Ovary (tissue), 10 donors: ENCODE measurements at places on chromosomes 16 and 17.

DNA sequence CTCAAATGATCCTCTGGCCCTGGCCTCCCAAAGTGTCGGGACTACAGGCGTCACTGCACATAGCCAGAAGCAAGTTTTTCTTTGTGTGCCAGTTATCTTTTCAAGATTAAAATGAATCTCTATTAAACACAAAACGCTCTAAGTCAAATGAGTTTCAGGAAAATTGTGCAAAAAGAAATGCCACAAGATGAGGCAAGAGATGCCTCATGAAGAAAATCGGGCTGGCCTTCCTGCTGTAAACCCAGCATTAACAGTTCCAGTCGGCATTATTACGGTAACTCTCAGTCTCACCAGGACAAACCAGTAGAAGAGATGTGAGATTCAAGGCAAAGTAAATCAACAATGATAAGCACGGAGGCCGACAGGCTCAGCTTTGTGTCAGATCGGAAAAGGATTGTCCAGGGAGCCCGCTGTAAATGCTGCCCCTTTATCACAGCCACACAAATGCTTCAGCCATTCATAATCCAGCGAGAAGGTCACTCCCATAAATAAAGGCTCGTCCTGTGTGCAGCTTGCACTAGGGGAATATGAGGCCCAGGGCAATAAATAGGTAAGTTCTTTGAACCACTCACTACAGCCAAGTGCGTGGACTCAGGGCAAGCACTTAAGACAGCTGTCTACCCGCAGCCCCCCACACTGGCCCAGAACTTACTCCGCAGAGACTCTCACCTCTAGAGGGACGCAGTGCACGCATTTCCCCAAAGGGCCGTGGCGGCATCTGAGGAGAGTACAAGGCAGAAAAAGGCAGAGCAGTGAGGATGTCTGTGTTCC is 27.2 kb downstream of the NPLOC4 start:
- no peak for DNase-seq

- no peak for DNase-seq
Observed at GRCh38 chr16:59849716-59850115, 1115.6 kb upstream of the GOT2 start.

DNA sequence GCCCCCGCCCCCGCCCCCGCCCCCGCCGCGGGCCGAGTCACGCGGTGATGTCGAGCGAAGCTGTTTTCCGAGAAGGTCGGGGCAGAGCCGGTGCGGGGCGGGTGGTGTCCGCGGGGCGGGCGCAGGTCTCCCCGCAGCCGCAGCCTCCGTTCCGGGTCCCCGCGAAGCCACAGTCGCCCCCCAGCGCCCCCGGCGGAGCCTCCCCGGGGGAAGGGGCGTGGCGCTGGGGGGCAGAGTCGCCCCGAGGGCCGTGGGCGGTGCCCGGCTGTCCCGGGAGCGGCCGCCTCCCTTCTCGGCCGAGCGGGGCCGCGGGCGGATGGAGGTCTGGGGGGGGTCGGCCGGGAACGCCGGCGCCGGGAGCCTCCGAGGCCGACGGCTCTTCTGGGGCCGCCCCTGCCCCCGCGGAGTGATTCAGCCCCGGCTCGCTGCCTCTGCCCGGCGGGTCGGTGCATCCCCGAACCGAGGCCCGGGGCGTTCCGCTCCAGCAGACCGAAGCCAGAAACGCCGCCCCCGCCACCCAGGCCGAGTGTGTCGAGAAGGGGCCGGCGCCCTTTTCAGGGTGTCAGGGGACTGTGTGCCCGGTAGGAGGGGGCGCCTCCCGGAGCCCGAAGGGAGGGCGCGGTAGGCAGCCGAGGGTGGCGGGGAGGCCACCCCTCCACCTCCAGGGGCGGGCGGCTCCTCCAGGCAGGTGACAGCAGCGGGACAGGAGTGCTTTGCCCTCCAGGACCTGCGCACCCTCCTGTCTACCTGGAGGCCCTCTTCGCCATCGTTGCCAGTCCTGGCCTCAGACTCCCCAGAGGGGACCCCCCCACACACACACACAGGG is 1.7 kb downstream of the METRNL start:
- DNase-seq = peak; percentile 54

DNA sequence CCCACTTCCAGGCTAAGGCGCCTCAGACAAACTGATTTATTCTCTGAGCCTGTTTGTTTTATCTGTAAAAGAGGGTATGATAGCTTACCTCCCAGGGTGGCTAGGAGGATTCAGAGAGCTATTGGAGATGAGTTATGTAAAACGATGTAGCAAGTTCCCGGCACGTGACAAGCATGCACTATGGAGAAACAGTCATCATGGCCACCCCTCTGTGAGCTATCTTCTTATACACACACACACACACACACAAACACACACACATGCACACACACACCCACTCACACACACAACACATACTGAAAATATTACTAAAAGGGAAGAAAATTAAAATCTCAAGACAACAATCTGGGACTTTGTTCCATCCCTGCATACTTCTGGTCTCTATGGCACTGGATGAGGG is 66.3 kb downstream of the CCT6B start:
- no peak for DNase-seq

DNA sequence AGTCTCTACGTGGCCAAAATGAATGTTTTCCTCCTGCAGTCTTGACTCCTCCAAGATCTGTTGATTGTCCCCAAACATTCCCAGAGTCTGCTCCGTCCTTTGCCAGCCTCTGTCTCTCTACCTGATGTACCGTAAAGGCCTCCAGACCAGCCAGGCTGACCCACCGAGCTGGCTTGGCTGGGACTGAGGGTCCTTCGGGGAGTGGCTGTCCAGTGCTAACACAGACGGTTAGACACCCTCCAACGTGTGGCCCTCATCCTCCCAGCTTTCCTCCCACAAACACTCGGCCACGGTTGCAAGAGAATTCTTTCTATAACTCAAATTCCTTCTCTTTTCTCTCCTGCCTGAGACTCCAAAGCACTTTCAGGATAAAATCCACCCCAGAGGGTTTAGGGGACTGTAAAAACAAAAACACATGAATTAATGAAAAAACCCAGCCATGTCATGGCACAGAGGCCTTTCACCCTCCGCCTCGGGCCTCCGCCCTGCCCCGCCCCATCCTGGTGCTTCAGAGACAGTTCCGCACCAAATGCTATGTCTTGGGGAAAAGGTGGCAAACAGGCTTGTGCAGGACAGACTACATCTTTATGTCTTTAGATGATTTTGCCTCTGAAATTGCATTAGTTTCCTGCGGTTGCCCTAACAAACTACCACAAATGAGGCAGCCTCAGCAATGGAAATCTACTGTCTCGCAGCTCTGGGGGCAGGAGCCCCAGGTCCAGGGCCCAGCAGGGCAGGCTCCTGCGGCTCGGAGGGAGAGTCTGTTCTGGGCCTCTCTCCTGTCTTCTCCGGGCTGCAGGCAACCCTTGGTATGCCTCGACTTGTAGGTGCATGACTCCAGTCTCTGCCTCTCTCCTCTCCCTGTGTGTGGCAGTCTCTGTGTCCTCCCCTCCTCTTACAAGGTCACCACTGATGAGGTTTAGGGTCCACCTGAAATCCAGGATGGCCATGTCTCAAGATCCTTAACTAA is 72.5 kb upstream of the CBX4 start:
- no peak for DNase-seq

DNA sequence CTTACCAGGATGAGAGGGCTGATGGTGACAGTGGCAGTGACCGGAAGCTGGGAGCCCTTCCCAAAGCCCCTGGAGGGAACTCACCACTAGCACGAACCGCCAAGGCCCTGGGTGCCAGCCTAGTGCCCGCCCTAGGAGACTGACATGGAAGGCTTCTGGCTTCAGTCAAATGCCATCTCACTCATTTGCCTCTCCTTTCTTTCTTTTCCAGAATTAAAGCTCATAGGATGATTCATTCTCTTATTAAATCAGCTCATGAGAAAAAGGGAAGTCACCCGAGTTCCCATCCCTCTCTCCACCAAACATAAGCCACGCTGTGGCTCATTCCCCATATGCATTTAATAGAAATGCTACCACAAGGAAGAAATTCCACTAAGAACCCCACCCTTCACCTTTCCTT is 12.1 kb downstream of the CUEDC1 start:
- DNase-seq = no peak

DNA sequence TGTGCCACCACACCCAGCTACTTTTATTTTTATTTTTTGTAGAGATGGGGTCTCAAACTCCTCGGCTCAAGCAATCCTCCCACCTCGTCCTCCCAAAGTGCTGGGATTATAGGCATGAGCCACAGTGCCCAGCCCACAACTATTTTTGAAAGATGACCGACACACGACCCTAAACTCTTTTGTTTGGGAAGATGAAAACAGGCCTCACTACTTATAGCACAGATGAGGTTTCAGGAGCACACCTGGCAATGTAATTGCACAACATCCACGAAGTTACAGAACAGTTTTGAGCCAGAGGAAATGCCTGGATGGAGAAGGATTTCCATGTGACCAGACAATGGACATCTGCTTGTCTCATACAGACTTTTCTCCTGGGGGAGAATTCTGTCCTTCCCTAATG is 43.4 kb upstream of the PRSS54 start:
- DNase-seq = no peak

DNA sequence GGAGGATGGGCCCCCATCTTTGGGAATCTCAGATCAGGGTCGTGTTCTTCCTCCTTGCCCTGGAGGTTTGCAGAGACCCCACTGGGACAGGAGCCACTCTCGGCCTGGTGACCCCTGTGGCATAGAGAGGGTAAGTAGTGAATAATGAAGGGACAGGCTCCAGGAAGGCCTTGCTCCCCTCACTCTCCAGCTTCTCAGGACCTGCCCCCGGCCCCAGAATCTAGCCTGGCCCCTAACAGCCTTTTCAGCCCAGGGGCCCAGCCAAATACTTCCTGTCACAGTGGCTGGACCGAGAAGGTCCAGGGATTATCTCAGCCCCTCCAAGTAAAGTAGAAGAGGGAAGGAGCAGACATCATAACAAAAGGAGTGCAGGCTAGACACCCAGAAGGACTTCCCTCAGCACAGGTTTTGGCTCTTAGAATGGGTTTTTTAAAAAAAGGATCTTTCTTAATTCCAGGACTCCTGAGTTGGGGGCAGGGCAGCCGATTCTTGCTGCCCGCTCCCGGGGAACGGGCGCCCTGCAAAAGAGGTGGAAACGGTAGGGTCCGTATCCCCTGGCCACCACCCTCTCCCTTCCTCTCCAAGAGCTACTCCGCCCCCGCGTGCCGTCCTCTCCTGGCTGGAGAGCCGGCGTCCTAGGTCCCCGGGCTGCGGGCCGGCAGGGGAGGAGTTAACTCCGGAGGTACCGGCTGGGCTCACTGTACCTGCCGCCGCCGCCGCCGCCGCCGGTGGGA is 559 bp upstream of the NXPH3 start:
- DNase-seq = no peak

DNA sequence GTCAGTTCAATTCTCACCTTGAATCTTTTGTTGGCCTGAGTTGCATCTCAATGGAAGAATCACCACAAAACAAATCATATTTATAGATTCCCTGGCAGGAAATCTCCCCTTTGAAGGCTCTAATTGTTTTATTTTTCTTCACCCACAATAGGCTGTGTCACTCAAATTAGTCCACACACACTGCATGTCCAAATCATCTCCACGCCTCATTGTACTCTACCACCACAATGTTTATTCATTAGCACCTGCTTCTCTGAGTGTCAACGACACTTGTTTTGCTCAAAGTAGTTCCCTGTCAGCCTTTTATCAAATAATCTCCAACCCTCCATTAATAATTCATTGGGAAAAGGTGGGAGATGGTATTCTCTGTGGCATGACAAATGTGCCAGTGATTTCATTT is 164.3 kb downstream of the ABCC12 start:
- DNase-seq = no peak

DNA sequence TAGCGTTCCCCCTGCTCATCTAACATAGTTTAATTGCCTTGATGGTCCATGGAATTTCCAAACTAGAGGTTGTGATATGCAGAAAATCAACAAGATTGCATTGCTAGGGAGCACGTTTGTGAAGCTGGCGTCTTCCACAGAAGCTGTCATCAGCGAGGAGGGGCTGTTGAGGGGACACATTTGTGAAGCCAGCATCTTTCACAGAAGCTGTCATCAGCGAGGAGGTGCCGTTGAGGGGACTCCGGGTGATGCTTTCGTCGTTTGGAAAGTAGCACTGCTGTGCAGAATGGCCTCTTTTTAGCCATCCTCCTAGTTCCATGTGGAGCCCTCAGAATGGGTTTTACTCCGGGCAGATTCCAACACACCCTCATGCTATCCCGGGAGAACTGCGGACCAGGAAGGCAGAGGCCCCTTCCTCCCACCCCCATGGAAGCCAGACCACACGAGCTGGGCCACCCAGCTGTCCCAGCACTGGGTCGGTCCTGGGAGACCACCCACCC is 119.6 kb upstream of the CHMP6 start:
- no peak for DNase-seq

- peak; percentile 94 for DNase-seq
Observed at GRCh38 chr17:59154721-59155438, at the start of gene SKA2. TSS of gene SKA2 (minus strand) at chr17:59155186. CDS start at chr17:59155163, 23 bp downstream.

DNA sequence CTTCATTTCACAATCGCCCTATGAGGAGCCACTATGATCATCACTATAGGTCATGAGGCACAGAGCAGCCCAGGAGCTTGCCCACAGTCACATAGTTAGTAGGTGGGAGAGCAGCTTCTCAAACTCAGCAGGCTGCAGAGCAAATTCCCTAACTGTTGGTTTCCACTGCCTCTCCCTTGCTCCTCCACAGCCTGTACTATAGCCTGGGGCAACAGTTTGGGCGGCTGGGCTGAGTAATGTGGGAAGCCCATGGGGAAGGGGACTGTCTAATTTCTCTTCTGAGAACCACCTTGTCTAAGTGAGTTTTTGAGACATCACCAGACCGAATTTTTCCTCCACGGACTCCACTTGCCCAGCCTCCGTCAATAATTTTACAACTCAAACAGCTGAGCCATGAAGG is 73.4 kb upstream of the GPR139 start:
- DNase-seq = no peak

DNA sequence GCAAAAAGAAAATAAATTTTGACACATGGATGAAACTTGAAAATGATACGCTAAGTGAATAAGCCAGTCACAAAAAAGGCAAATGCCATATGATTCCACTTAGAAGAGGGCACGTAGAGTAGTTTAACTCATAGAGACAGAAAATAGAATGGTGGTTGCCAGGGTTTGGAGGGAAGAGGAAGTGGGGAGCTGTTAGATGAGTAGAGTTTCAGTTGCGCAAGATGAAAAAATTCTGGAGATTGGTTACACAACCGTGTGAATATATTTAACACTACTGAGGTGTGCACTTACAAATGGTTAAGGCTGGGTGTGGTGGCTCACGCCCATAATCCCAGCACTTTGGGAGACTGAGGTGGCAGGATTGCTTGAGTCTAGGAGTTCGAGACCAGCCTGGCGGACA is 93.4 kb upstream of the TMEM132E start:
- no peak for DNase-seq

DNA sequence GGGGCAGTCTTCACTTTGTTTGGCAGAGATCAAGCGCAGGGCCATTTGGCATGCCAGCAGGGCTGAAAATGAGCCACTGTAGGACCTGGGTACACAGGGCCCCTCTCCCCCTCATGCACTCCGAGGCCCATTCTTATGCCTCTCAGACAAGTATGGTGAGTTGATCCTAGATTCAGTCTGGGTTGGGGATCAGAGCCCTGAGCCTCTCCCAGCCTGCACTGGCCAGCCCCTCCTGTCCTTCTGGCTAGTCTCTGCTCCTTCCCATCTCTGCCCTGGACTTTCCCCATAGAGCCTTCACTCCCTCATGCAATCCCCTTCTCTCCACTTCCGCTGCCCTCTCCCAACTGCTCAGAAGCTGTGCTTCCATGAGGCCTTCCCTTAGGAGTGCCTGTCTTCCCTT is 31.0 kb downstream of the SMARCE1 start:
- no peak for DNase-seq
